SK-N-SH treated with all-trans-retinoic acid at 6 μM for 48 hours (cell line): ENCODE measurements at places on chromosomes 16 and 17.

GRCh38 chr17:78652024-78652423 is 74.8 kb upstream of the DNAH17 start:
- ATAC-seq, result peak; percentile 13; the same call in 2 of the 3 replicates

DNA sequence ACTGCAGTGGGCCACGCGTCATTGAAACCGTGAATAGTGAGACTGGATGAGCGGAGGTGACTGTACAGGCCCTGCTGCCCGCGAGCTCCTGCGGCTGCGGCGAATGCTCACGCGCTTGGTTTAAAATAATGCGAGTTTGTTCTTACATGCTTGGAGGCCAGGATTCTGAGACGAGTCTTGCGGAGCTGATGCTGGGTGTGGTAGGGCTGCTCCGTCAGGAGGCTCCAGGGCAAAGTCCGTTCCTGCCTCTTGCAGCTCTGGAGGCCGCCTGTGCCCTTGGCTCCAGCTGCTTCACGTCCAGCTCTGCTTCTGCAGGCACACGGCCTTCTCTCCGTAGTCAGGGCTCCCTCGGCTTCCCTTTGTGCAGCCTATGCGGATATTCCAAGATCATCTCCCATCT is 9.5 kb downstream of the ACSF3 start:
- no peak for ATAC-seq

DNA sequence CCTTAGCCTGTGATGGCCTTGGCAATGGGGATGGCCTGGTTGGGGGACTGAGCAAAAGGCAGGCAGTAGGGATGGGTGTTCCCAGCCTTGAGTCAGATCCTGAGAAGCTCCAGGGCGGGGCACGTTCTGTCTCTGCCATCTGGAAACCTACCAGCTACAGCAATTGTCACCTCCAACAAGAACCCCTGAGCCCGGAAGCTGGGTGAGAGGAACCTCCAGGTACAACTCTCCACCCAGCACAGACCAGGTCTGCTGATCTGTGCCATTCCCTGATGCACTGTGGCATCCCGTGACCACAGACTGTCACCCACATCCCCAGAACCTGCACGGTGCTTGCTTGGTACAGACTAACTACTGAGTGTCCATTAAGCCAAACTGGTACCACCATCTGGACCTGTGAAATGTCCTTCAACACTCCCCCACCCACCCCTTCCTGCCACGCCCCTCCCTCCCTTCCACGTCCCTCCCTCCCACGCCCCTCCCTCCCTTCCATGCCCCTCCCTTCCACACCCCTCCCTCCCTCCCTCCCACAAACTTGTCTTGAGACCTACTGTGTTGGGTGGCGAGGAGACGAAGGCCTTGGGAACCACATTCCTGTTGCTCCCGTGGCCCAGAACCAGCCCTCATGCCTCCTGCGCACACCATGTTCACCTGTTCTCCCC is 16.6 kb downstream of the MYO15B start:
- ATAC-seq, result no peak; the same call in 2 of the 3 replicates

DNA sequence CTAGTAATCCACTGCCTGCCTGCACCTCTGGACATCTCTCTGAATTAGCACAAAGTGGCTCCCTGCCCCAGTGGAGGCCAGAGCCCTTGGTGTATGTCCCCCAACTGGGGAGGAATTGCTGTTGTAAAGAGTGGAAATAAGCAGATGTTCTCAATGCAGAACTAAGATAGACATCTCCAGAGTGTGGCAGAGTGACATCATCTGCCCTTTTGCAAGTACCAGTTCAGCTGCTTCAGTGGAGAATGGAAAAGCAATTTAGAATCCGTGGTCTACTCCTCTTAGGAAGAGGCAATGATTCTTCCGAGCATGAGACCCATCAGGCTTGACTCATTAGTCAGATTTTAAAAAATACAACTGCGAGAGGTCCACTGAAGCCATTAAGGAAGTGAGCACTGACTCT is 1512.0 kb upstream of the GOT2 start:
- ATAC-seq, result no peak

DNA sequence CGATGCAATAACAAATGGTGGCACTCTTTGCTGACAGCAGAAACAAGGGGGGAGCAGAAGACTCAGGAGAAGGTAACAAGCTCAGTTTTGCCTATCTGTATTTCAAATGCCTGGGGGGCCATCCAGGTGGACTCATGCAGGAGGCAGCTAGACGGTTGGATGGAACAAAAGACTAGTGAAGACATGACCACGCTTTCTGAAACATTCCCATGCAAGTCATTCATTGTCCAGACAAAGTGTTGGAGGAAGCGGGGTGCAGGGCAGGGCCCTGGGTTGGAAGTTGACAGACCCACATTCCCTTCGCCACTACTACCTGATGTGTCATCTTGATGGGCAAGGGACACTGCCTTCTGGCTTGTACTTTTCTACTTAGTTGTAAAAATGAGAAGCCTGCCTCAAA is 29.8 kb upstream of the CRYBA1 start:
- no peak for ATAC-seq

DNA sequence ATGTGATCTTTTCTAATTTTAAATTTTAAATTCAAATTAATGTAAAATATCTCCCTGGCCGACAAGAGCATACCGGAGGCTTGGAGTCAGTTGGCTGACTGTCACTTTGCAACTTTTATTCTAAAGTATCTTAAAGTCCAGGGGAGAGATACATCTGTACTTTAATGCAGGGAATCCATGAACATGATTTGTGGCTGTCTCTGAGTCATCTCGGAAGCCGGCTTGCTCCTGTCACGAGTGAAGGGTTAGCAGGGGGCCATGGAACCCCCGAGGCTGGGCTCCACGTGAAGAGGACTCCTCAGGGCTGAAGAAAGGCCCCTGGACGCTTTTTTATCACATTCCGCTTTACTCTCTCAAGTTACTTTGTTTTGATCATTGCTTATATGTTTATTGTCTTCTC is 13.3 kb downstream of the TVP23A start:
- no peak for ATAC-seq

GRCh38 chr17:56890390-56890789 is 23.5 kb downstream of the TRIM25 start:
- no peak for ATAC-seq

GRCh38 chr16:68539711-68540239 is 684 bp downstream of the ZFP90 start:
- peak; percentile 61 for ATAC-seq

GRCh38 chr17:82932518-82933310 is 92.9 kb upstream of the ZNF750 start:
- ATAC-seq, result no peak

DNA sequence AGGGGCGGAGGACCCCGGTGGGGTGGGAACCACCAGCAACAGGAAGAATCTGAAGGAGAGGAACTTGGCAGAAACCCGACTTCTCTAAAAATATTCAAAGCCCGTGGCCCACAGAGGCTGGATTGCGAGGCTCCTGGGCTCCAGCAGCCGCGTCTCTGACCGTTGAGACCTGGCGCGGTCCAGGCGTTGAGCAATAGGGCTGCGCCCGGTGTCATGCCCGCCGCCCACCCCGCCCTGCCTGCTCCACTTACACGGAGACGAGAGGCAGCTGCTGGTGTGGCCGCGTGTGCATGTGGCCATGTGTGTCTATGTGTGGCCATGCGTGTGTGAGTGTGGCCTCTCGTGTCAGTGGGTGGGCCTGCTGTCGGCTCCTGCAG is 83.6 kb downstream of the IRF8 start:
- no peak for ATAC-seq

DNA sequence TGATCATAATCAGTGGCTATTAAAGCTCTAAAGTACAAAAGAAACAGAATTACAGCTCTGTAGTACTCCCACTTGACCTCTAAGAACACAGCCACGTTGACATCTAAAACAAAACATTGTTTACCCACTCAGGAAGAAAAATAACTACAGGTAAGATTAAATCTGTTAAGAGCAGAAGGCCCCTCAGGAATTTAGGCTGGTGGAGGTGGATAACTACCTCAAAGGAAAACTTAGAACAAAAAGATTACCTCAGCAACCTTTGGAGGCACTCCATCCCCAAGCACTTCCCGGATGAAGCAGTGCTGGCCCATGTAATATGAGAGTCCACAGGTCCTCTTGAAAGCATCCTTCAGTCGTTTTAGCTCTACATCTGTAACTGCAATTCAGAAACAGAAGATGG is 46.7 kb downstream of the USP32 start:
- ATAC-seq, result no peak

- no peak for ATAC-seq
These were observed 19.2 kb downstream of the RBFOX1 start for GRCh38 chr16:7351610-7352510.

GRCh38 chr16:31696968-31697743 is 169.5 kb downstream of the AHSP start:
- ATAC-seq, result peak; percentile 66

DNA sequence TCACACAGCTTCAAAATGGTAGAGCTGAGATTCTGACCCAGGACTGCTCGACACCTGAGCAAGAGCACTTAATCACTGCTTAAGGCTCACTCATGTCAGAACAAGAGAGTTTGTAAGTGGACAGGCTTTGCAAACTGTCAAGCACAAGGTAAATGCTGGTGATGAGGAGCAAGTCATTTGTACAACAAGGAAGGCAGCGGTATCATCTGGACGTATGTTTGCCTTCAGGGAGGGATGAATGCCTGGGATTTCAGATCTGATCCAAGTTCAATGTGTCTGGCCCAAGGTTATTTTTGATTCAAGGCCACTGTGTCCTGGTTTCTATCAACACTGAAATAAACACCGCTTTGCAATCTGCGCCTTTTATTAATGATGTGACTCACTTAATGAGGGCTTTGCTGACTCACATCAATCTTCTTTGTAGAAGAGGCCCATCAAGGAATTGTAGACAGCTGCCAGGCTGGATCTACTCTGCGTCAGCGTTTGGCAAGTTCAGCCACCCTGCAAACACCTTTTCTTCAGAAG is 174.4 kb upstream of the HS3ST3A1 start:
- ATAC-seq, result no peak

- ATAC-seq, result no peak
These were observed 88.3 kb upstream of the DNAH17 start for GRCh38 chr17:78665387-78665951.

- peak; percentile 35 for ATAC-seq
These were observed 68.2 kb downstream of the SREBF1 start for GRCh38 chr17:17768424-17769088.

GRCh38 chr17:15184872-15185624 is 80.1 kb downstream of the PMP22 start:
- ATAC-seq, result no peak

GRCh38 chr17:82213251-82214011 is 789 bp upstream of the CCDC57 start:
- ATAC-seq, result peak; percentile 55

DNA sequence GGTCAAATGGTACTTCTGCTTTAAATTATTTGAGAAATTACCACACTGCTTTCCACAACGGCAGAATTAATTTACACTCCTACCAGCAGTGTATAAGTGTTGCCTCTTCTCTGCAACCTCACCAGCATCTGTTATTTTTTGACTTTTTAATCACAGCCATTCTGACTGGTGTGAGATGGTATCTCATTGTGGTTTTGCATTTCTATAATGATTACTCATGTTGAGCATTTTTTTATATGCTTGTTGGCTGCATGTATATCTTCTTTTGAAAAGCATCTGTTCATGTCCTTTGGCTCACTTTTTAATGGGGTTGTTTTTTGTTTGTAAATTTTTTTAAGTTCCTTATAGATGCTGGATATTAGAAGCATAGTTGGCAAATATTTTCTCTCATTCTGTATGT is 446.7 kb downstream of the PMP22 start:
- ATAC-seq, result no peak
